ENCODE measurements at places on chromosomes 11 and 22.

GRCh38 chr11:94749369-94749768 lies 18.8 kb upstream of the AMOTL1 start:
- DNase-seq, result no peak

DNA sequence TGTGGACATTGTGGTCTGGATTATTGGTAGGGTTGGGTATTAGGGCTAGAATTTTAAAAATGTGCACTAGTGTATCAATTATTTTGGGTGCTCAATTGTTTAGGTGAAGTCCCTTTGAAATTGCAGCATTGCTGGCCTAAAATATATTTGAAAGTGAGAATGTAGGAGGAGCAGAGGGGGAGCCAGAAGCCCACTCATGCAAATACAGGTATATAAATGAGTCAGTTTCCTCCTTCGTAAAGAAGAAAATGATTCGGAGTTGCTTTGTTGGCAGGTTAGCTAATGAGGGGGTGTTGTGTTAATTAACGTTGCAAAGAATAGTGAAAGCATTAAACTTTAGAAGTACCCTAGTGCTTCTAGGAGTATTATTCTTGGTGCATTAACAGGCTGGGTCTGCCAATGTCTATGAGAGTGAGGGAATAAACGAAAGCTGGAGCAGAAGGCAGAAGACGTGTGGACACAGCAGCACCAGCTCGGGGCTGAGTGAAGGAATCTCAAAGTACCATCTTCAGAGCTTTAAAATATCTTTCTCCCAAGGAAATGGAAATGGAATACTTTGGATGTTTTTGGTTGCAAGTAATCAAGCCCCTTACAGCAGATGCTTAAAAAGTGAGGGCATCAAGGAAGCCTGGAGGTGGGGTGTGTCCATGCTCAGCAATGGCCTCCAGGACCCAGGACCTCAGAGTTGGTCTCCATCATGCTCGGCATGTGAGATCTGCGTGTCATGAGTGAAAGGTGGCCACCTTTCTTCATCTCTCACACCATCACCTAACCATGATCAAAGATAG lies 522.9 kb downstream of the NTM start:
- no peak for DNase-seq

DNA sequence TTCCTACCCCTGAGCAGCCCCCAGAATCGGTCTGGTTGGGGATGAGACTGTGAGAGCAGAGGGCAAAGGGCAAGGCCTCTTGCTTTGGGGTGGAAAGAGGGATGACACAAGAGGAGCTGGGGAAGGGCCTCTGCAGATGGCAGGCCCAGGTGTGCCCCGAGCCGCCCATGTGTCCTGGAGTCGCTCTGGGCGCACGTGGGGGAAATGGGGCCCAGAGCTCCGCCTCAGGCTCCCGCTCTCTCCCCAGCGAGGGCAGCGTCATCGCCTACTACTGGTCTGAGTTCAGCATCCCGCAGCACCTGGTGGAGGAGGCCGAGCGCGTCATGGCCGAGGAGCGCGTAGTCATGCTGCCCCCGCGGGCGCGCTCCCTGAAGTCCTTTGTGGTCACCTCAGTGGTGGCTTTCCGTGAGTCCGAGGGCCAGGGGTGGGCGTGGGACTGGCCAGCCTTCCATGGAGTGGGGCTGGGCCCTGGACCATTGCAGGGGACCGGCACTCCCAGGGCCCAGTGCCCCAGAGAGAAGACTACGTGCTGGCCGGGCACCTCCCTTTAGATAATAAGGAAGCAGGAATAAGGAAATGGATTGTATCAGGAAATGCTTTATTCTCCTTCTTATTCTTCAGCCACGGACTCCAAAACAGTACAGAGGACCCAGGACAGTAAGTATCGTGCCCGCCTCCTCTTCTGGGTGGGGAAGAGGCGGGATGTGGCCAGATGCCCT lies 30.1 kb downstream of the ST14 start:
- DNase-seq, result no peak

DNA sequence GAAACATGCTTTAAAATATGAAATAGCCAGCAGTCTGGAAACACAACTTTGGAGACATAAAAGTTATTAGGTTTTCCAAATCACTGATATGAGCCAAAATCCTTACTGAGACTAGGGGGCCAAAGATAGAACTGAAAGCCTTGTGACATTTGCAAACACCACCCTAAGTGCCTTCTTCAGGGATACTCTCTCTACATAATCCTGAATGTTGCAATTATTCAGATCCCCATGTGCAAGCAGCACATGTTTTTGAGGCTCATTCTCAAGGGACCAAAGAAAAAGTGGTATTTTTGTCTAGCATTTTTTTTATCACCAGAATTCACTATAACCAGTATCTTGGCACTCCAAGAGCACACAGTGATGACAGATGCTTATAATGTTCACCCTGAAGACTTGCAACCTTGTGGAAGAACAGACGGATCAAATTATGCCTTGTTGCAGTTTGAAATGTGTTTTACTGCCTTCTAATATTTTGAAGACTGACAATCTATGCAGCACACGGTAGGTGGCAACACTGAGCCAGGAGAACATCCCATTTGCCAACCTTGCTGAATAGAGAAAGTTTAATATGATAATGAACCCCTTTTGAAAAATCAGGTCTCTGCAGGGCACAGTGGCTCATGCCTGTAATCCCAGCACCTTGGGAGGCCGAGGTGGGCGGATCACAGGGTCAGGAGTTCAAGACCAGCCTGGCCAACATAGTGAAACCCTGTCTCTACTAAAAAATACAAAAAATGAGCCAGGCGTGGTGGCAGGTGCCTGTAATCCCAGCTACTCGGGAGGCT lies 78.5 kb downstream of the PLEKHA7 start:
- no peak for DNase-seq

GRCh38 chr11:119843877-119844276 lies 114.9 kb upstream of the NECTIN1 start:
- DNase-seq, result no peak

GRCh38 chr11:100940111-100940510 lies 189.5 kb downstream of the PGR start:
- DNase-seq, result no peak

GRCh38 chr11:69152733-69153421 lies 2.9 kb upstream of the SMIM38 start:
- no peak for DNase-seq

DNA sequence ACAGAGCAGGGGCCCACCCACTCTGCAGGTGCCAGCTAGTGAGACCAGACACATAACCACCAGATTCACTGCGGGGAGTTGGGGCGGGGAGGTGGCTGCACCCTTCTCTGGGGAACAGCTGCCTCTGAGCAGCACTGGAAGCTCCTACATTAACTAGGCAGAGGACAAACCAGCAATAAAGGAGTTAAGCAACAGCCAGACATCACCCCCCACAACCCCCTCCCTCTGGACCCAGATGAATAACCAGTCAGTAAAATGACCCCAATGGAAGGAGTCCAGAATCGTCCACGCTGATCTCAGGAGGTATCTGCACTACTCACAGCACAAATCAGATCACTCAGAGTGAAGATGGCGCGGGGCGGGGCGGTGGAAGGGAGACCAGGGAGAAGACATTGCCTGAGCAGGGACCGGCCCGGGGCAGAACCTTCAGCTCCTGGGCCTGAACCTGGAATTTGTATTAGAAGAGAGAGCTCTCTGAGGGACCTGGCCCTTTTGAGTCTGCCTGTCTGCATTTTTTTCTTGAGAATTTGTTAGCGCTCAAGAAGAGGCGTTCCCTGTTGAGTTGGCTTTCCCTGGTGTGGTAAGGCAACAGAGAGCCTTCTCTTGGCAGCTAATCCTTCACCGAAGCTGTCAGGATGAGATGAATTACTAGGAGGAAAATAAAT lies 125.5 kb upstream of the NCAM1 start:
- no peak for DNase-seq

- DNase-seq, result no peak
These were observed 7.2 kb downstream of the ADAMTS8 start for GRCh38 chr11:130421199-130421585.

DNA sequence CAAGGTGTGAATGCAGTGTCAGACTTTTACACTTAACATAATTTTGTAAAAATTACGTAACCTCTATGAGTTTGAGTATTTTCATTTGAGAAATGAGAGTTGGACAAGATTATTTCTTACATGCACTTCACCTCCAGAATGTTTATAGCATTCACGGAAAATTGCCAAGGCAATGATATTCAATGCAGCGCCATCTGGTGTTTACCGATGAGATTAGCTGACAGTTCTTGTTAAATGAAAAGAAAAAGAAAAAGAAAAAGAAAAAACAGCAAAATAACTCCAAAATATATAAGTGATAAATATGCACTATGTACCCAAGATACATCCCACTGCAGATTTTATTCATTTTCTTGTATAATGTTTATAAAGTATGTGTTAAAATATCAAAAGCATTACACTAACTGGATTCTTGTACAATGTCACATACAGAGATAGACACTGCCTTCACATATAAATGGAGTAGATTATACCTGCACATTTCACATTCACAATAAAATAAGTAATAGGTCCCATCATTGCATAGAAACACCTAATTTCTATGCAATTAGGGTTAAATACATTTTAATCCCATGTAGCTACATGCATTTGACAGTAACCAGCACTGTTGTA lies 976.3 kb upstream of the FAT3 start:
- no peak for DNase-seq

GRCh38 chr22:40218723-40219294 lies 41.1 kb downstream of the TNRC6B start:
- DNase-seq, result no peak

GRCh38 chr11:70186936-70187335 lies 16.2 kb upstream of the FADD start:
- no peak for DNase-seq

- DNase-seq, result no peak
These were observed 486.9 kb downstream of the MIAT start for GRCh38 chr22:27144321-27144720.

DNA sequence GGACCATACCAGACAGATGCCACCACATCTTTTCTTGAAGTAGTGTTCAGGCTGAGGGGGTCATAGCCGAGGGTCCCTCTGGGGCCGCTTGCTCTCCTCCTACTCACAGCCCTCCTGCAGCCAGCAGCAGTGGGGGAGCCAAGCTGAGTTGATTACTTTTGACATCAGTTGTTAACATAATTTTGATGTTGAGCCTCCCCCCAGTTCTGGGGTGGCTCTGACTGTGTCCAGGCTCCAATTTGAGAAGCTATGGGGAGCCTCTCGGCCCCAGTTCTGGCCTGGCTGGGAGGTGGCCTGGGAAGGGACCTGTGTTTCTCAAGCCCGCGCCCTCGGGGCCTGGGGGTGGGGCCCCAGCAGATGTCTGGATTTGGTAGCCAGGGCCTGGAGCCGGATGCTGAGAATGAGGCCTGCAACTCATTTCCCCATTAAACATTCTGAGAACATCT lies 47.9 kb downstream of the KCNQ1OT1 start:
- no peak for DNase-seq

DNA sequence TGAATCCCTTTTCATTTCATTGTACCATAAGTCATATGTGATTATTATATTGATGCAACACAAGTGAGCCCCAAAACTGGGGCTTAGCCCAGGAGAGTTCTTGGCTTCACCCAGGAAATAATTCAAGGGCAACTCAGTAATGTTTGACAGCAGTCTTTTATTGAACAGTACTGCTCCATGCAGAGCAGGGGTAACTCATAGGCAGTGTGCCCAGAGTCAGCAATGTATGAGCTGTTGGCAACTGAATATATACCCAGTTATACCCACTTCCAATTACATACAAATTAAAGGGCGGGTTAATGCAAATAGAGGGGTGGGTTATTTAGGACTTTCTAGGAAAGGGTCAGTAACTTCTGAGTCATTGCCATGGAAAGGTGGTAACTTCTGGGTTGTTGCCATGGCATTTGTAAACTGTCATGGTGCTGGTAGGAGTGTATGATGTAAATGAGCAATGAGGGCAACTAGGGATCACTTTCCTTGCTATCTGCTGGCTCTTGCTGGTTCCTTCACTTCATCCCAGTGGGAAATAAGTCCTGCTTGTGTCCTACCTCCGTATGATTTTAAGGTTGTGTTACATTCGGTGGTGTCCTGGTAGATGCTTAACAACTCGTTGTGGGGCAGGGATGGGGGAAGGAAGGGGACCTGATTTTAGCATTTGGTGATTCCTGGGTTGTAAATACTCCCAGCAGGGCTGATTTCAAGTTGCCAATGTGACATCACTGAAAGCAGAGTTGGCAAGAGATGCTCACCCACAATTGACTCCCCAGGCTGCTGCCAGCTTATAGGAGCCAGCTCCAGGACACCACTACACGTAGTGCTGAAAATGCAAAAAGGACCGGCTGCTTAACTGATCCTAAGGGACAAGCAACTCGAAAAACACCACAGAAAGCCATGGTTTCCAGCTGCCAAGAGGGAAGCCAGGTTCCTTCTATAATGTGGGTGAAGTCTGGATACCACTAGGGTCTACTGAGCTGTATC lies 70.1 kb downstream of the SYT9 start:
- DNase-seq, result no peak

DNA sequence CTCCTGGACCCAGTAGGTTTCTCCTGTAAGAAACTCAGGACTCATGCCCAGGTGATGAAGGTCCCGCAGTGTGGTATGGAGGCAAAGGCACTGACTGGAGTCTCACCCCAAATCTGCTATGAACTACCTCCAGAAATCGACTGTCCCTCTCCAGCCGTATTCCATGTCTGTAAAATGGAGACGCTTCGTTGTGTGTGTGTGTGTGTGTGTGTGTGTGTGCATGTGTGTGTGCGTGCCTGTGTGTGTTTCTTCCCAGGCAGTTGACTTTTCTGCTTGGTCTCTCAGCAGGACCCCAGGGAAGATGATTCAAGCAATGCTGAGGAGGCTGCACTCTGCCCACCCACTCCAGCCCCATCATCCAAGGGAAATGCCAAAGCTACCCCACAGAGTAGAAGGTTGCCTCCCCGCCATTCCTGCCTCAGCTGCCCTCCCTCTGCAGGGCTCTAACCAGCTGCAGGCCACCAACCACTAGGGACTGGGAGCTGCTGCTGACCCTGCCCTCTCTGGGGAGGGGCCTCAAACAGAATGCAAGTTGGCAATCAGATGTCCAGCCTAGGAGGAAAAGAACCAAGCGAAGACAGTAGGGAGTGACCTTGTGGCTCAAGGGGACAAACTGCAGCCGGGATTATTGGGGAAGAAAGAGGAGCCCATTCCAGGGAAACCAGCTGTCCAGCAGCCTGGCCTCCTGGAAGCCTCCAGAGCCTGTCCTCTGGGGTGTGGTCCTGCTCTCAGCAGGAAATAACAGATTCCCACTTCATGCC lies 56.2 kb downstream of the SLC22A12 start:
- DNase-seq, result no peak

GRCh38 chr11:101807531-101807930 lies 107.3 kb upstream of the CEP126 start:
- DNase-seq, result no peak

DNA sequence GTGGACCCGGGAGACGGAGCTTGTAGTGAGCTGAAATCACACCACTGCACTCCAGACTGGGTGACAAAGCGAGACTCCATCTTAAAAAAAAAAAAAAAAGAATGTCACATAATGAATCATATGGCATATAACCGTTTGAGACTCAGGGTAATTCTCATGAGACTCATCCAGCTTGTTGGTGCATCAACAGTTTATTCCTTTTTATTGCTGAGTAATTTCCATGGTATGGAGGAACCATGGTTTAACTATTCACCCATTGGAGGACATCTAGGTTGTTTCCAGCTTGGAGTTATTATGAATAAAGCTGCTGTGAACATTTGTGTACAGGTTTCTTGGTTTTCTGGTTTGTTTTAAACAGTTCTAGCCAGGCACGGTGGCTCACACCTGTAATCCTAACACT lies 25.3 kb downstream of the PPARA start:
- DNase-seq, result no peak

Measured in activated T-helper 9 cell treated with anti-CD3 and anti-CD28 coated beads, Interleukin-2, amount 50 U/mL, for 16 hours (primary cell).